ENCODE measurements at places on chromosomes 2 and 18.
A peak's percentile ranks its signal among the peaks of the same experiment; 100 is the strongest.

DNA sequence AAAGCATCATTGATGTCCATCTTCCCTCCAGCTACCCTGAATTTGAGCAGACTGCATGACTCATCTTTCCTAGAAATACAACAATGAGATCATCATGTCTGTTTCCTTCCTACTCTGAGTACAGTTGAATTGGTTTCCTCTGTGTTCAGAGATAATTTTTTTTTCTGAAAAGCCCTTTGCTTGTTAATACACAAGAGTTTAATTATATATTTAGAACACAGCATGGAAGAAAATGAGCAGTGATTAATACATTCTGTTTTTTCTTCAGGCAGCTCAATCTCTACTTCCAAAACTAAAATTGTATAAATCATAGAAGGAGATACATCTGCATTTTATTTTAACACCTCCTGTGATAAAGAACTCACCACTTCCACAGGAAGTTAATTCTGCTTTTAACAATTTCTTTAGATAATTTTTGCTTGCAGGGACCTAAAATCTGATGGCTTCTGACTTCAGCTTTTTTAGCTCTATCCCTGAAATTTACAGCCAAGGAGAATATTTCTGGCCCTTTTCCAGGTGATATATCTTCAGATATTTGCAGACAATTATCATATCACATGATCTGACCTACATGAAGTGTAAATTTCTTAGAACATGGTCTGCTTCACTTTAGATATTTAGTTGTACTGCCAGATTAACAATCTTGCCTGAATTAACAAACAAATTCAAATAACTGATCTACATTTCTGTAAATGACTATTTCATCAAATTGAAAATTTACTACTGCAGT is 249.0 kb downstream of the TRIB2 start:
- DNase-seq = peak; percentile 76

GRCh38 chr18:47606526-47606925 is 323.9 kb downstream of the SMAD2 start:
- DNase-seq = no peak

GRCh38 chr2:70381235-70381634 is 79.4 kb upstream of the FAM136A start:
- DNase-seq = no peak

GRCh38 chr2:219392754-219393153 is 5.0 kb upstream of the DNPEP start:
- DNase-seq = no peak

DNA sequence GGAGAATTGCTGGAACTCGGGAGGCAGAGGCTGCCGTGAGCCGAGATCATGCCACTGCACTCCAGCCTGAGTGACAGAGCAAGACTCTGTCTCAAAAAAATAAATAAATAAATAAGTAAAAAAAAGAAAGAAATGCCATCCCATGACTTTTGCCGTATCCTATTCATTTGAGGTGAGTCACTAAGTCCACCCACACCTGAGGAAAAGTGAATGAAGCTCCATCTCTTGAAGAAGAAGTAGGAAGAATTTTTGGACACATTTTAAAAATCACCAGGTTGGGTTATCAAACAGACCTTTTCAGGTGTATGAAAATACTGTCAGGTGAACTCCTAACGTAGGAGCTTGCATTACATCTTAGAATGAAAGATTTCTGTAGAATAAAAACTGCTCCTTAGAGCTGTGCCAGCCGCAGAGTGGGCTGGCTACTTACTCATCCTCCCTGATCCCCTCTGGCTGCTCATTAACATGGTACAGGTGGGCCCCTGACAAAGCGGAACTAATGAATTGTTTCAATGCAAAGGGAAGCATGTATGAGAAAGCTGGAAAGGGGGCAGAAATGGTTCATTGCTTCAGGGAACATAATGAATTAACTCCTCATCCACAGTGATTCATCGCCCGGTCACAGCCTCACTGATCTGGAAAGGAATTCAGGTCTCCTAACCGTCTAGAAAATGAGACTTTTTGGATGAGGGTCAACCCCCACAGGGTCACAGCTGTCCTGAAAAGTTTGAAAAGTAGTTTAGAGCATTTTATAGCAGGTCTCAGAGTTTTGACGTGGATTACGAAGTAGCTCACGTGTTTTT is 191.4 kb downstream of the SPP2 start:
- peak; percentile 92 for DNase-seq

GRCh38 chr2:216934151-216934550 is 74.3 kb upstream of the TNP1 start:
- no peak for DNase-seq

DNA sequence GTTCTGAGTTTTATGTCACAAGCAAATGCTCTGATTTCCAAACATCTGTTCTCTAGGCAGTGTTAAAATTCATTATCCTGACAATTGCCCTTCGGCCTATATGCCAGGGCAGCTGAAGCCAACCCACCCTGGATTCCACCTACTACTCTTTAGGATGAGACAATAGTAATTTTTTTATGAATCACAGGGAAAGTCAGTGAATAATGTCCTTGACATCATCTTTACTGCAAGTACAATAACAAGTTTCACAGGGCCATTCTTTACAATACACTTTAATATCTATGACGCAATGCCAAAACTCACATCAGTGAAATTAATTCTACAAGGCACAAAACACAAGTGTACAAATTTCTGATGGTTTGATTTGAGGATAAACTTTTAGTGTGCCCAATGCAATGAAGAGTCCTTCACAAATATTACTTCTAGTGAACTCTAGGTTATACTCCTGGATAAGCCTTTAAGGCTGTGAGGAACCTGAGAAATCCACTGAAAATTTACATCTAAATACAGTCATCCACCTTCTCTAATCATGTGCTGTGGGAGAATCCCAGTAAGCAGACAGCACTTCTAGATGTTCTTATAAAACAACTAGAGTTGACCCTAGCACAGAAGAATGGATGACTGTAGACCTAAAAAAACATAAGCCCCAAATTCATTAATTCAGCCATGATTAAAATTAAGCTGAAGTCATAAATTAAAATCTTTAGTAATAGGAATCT is 77.3 kb upstream of the CTLA4 start:
- peak; percentile 43 for DNase-seq

GRCh38 chr2:200964498-200964897 is 1.0 kb upstream of the ORC2 start:
- DNase-seq = no peak

DNA sequence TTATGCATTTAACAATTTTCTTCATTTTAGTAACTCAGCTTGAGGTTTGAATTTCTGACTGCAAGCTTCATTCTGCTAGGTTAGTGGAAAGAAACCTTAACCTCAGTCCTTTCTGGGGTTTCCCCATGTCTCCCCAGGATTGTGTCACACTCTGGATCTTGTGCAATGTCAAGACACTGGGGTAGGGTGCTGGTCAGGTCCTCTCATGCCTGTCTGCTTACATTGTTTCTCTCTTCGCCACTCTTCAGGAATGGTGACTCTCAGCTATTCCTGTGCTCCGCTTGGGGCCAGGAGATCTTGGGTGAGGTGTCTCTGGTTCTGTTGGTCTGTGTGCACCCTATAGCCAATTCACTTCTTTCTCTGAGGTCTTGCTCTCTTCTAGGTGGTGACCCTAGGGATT is 23.9 kb downstream of the CTLA4 start:
- DNase-seq = no peak

DNA sequence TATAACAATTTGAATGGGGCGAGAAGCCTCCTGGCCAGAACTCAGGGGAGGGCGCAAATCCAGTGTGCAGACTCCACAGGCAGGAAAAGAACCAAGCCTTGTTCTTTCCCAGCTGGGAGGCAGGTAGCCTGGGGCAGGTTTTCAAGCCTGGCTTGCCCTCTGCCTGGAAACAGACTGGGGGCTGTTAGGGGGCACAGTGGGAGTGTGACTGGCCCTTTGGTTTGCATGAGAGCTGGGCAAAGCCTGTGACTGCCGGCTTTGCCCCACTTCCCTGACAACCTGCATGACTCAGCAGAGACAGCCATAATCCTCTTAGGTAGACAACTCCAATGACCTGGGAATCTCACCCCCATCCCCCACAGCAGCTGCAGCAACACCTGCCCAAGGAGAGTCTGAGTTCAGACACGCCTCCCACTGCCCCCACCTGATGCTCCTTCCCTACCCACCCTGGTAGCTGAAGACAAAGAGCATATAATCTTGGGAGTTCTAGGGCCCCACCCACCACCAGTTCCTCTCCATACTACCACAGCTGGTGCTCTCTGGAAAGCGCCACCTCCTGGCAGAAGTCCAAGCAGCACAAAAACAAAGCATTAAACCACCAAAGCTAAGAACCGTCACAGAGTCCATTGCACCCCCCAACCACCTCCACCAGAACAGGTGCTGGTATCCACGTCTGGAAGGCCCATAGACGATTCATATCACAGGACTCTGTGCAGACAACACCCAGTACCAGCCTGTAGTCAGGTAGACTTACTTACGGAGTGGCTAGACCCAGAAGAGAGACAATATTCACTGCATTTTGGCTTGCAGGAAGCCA is 402.5 kb downstream of the STK39 start:
- no peak for DNase-seq

DNA sequence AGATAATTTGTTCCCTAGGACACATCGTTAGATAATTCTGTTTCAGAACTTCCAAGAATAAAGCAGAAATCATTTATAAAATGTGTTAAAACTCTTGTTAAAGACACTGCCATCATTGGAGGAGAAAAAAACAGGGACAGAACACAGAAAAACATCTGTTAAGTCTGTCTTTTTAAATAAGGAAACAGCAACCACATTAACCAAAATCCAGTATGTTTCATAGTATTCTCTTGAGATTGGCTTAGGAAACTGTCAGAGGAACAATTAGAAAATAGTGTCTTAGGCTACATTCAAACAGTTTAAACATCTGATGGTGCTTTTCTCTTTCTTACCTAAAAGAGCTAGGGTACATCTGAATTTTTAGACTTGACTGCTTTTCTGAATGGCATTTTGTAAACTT is 81.6 kb downstream of the PMS1 start:
- DNase-seq = no peak

DNA sequence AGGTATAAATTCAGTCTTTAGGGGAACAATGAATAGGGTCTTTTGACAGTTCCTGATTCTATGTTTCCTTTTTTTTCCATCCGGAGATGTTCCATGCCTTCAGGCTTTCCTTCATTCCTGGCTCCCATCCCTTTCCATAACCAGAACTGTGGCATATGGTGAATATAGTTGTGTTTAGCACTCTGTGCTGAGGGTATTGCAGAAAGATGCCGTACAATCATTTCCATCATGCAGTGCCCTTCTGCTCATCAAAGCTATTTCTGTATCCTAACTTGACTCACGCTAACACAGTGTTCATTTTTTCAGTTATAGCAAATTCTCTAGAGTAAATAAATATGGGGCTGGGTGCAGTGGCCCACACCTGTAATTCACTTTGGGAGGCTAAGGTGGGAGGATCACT is 131.9 kb upstream of the EML6 start:
- DNase-seq = no peak

GRCh38 chr18:76388891-76389423 is 106.1 kb downstream of the ZNF516 start:
- DNase-seq = no peak

DNA sequence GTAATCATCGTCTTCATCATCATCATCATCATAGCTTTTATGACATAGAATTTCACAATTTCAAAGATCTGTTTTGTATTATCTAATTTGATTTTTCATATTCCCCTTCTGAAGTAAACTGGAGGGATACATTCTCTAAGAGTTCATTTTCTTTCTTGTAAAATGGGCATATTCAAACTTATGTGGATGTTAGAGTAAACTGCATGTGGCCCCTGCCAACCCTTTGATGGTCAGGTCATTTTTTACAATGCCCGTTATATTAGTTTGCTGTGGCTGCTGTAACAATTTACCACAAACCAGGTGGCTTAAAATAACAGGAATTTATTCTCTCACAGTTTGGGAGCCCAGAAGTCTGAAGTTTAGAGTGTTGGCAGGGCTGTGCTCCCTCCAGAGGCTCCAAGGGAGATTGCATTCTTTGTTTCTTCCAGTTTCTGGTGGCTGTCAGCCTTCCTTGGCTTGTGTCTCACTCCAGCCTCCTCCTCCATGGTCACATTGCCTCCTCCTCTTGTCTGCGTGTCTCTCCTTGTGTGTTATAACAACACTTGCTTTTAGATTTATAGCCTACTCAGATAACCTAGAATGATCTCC is 127.5 kb upstream of the MMADHC start:
- peak; percentile 50 for DNase-seq

DNA sequence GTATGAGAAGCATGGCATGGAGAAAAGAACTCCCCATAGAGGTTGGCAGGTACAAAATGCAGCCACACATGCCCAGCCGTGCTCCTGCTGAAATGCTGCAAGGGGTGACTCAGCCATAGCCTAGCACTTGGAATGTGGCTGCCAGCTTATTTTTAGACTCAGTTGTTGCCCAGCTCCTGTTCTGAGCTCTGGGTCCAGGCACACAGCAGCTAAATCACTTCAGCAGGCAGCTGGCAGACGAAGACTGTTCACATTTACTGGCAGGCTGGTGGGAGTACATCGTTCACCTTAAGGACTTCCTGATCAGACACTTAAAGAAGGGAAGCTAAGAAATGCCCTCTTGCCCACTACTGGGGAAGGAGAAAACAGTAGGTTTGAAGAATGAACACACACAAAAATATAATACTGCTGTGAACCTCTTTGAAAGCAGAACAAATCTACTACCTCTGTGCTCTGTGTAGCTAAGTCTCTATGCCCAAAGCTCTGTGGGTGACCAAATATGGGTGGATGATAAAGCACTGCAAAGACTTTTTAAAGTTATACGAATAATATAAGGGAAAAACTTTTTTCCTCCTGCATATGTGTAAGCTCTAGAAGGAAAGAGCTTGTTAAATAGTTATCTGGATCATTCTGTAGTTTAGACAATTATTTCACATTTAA is 146.1 kb downstream of the LNPK start:
- DNase-seq = peak; percentile 58
